ENCODE measurements at places on chromosomes 1 and 21. TPM values are rescaled to one million over a fixed set of nuclear protein-coding genes. Genes with fewer than 3 reads are reported as not detected.
A peak's percentile ranks its signal among the peaks of the same experiment; 100 is the strongest.

Gene CD1D
- 0.15 TPM for polyA plus RNA-seq

Gene SV2A
- polyA plus RNA-seq: 2.6 TPM

Gene GOLT1A
- polyA plus RNA-seq: 0.79 TPM

DNA sequence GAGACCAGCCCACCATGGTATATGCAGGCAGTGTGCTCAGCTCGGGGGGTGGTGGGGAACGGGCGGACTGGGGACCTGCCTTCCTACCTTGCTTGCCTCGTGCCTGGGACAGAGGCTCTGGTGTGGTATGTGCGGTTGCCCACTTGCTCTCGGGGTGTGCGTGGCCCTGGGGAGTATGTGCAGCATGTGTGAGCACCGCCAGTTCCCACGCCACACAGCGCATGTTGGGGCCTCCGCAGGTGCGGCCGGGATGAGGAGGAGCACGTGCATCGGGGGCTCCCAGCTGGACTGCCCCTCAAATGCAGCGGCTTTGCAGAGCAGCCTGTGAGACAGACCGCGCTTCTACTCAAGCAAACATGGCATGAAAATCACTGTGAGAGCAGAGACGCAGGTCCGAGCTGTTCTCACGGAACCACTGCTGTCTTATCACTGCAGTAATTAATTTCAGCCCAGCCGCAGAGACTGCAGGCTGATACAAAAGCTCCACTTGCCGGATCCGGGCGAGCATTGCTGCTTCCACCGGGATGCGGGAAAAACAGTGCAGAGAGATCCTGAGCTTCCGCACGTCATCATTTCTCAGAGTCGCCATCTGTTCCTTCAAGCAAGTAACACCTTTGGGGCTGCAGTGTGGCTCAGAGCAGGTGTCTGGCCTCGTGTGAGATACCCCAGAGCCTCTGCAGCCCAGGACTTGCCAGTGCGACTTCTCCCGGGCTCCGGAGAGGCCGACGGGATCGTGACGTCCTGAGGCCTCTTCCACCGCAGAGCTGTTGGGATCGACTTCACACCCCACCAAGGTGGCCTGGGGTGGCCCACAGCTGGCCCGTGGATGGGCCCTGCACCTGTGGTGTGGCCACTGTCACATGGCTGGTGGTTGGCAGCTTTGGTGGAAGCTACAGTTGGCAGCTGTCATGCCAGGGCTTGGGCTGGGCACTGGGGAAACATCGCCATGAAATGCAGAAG lies 92.6 kb upstream of the ACTRT2 start:
- no peak for DNase-seq

- peak; percentile 42 for DNase-seq
These were observed at the start of gene CYP2J2 for GRCh38 chr1:59926381-59927123. Gene CYP2J2 (minus strand): TSS chr1:59926773. CDS start chr1:59926746, 27 bp downstream.

DNA sequence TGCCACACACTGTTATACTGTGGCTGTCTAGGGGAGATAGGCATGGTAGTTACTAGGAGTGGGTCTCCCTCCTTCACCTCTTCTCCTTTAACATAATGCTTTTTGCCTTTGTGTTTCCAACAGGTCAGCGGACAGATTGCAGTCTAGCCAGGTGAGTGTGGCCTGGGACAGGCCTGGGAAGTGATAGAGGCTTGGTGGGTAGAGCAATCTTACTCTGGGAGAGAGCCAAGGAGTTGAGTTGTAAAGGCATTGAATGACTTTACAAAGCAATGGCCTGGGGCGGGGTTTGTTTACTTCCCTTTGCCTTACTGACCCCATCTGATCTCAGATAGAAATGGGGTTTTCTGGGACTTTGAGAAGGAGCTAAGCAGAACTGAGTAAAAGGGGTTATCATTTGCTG lies 51.0 kb upstream of the IKBKE start:
- no peak for DNase-seq

DNA sequence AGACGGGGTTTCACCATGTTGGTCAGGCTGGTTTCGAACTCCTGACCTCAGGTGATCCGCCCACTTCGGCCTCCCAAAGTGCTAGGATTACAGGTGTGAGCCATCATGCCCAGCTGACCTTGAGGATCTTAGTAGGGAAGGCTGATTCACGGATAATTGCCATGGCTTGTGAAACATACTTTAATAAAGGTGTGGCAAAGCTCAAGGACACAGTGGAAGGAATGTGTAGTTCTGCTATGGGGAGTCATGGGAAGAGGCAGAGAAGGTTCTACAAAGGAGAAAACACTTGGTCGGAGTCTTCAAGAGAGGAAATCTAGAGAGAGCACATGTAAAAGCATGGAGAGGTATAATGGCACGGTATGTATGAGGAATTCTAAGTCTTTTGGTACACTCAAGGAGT lies 12.7 kb upstream of the PTCH2 start:
- DNase-seq: no peak

- peak; percentile 66 for DNase-seq
These were observed at the start of gene ARL8A for GRCh38 chr1:202144402-202145067. Gene ARL8A (minus strand): TSS chr1:202144737. CDS start chr1:202144572, 165 bp downstream.

DNA sequence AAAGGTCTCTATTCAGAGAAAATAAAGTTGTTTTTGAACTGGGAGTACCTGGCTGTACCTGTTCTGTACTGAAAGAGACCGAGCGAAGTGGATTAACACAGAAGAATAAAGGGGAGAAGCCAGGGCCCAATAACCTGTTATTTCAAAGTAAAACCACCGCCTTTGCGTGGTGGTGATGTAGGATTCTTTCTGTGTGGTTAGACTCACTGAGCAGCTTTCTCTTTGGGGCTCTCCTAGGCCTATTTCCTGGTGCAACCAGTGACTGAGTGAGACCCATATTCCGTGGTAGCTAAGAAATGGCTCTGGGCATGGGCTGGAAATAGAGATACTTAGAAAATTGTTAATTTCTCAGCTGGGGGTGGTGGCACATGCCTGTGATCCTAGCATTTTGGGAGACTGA lies 99.9 kb downstream of the XCL2 start:
- no peak for DNase-seq

DNA sequence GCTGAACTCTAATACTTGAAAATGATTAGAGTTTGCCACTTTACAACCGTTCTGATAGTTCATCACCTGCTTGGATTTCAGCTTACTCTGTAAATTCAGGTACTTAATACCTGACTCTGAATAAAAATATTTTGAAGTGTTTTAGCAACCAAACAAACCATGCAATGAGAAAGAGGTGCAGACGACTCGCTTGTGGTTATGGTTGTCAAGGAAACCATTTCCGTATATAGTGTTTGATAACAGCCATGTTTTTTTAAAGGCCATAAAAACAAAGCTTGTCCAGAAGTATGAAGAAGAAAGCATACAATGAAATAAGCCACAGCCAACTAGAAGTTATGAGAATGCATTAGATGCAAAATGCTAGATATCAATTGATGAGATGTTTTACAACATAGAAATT lies 167.2 kb upstream of the HMCN1 start:
- DNase-seq: peak; percentile 93

- no peak for DNase-seq
These were observed 227.3 kb upstream of the KIAA0040 start for GRCh38 chr1:175419684-175420517.

- no peak for DNase-seq
These were observed 264.6 kb downstream of the LRRC40 start for GRCh38 chr1:69940816-69941215.

DNA sequence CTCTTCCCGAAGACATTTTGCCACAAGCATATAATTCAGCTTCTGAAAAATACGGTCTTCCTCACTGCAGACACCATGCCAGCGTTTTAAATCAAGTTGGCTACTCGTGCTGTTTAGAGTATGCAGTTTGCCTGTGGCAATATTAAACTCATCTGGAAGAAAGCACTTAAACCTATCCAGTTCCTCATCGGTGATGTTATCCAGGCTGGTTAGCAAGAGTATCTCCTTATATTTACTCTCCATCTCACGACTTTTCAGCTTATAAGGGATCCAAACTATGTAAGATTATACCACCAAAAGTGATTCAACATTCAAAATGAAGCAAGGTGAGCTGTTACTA lies 9.7 kb upstream of the IFI16 start:
- DNase-seq: no peak

DNA sequence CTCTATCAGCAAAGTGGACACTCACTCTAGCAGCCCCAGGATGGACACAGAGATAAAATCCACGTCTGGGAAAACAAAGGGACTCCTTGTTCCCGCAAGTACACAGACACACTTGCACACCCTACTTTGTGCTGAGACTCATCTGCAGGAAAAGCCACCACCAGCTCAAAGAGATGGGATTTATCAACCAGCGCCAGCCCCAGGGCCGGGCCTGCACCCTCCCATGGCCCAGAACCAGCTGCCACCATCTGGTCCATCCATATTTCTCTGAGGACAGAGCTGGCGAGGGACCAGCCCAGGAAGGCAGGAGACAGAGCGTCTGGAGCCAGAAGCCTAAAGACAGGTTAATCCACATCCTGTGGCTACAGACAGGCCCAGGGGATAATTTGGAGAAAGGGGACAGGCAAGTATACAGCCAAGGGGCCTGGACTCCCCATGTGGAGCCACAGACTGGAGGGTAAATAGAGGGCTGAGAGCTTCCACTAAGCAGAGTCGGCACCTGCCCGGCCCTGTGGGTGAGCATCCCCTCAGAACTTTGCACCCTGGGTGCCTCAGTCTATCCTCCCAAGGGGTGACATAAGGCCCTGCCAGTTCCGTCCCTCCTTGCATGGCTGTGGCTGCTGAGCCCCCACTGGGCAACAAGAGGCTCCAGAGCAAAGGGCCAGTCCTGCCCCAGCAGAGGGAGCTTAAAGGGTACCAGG lies 233.9 kb downstream of the PTPRU start:
- no peak for DNase-seq

DNA sequence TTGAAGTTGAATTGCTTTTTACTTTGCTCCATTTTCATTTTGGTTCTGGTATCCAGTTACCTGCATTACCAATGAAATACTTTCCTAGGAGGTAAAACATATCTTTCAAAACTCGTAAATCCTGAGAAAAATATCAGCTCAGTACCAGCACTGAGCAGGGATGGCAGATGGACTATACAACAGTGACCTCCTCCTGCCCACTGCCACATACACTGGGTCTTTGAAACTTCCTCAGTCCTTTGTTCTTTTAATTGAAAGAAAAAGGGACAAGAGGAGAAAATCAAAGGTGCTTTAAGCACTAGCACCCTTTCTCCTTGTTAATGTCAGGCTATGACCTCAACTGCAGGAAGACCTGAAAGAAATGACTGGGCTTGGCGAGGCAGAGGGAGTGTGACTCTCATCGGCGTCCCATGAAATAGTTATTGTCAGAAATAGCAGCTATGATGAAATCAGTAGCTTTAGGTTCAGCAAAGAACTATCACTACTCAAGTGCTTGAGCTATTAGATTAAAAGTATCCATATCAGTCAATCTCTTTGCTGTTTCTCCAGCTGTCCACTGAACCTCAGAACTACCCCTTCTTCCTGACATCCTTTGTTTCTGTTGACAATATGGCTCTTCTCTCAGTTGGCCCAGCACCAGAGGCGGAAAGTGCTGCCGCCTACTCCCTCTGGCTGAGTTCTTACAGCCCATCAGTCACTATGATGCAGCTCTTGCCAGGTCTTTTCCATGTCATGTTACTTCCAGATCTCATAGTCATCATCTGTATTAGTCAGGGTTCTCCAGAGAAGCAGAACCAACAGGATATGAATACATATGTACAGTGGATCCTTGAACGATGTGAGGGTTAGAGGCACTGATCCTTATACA lies 207.0 kb upstream of the MAP1LC3C start:
- no peak for DNase-seq

- no peak for DNase-seq
These were observed 200.4 kb downstream of the HMCN1 start for GRCh38 chr1:185934476-185935189.

- DNase-seq: no peak
These were observed 45.9 kb downstream of the OLIG1 start for GRCh38 chr21:33115631-33116510.

Measured in naive thymus-derived CD8-positive, alpha-beta T cell (primary cell).